ENCODE measurements at places on chromosomes 16 and 17.

GRCh38 chr16:76976101-76976500 is 214.9 kb upstream of the MON1B start:
- DNase-seq: no peak

GRCh38 chr17:17924131-17924856 is 47.9 kb downstream of the TOM1L2 start:
- no peak for DNase-seq

GRCh38 chr16:60651346-60651745 is 1384.9 kb downstream of the CDH8 start:
- DNase-seq: no peak

- DNase-seq: no peak
Measured at GRCh38 chr16:15811481-15812400, 45.1 kb downstream of the MYH11 start.

GRCh38 chr16:73094371-73094770 is 46.4 kb upstream of the ZFHX3 start:
- no peak for DNase-seq

GRCh38 chr16:53058441-53058840 is 3.6 kb downstream of the CHD9 start:
- DNase-seq: no peak

GRCh38 chr17:76635039-76635438 is 8.5 kb downstream of the ST6GALNAC1 start:
- DNase-seq: no peak

- DNase-seq: no peak
Measured at GRCh38 chr16:55418586-55418985, 60.4 kb upstream of the MMP2 start.

GRCh38 chr17:62804025-62804424 is 4.1 kb downstream of the MARCHF10 start:
- no peak for DNase-seq

- peak; percentile 69 for DNase-seq
Measured at GRCh38 chr16:70298988-70299938, at the start of gene DDX19B. TSS of gene DDX19B (plus strand) at chr16:70299186. CDS start at chr16:70299298, 112 bp downstream.

DNA sequence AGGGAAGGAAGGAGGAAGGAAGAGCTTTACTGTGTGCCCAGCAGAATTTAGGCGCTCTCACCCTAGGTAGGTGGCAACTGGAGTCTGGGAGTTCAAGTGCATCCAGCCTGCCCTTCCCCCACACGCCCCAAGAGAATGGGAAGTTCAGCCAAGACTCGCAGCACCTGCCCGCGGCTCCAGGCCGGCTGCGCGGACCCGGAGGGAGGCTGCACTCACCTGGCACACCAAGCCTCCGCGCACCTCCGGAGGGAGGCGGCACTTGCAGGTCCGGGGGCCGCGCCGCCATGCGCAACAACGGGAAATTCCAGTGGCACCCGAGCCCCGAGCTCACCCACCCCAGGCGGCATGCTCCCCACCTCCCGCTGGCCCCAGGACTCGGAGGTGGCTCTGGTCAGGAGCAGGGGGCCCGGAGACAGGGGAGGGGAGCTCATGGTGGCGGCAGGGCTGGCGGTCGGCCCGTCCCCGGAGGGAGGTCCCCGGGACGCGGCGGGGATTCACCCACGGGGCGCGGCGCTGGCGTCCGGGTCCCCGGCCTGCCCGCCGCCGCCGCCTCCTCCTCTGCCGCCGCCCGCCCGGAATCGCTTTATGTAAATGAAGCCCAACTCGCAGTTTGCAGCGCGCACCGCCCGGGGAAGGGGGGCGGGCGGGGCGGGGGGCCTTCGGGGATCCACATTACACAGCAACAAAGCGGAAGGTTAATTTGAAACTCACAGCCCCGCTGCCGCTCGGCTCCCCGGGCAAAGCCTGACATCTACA is at the start of gene ZFHX3:
Gene ZFHX3 (minus strand): TSS at position 593 of the 756 bp plus-strand sequence. CDS start 87,983 bp downstream, outside the sequence.
- peak; percentile 47 for DNase-seq

- peak; percentile 90 for DNase-seq
Measured at GRCh38 chr17:7922845-7923628, 6.6 kb downstream of the KCNAB3 start.

GRCh38 chr17:49082231-49082630 is 50.3 kb upstream of the B4GALNT2 start:
- no peak for DNase-seq

DNA sequence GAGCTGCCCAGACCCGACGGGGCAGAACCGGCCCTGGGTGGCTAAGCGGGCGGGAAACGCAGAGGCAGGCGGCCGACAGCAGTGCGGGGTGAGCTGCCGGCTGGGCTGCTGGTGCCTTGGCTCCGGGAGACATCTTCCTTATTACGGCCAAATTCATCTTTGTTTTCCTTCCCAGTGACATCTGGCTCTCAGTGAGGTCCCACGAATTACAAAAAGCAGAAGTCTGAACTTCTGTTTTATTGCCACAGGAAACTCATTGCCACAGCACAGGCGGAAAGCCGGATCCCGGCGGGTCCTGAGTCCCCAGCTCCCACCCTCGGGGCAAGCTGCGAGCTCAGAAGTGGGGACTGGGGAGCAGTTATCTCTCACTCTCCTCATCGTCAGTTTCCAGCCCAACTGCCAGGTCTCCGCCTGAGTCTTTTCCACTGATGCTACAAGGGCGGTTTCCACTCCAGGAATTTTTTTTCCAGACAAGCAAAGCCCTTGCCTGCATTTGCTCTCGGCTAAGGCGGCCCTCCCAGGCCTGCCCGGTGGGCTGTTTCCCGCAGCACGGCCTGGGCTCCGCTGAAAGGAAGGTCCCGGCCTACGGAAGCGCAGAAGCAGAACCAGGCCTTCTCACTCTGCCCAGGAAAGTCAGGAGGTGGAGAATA is 40.3 kb downstream of the CBFA2T3 start:
- DNase-seq: no peak

- no peak for DNase-seq
Measured at GRCh38 chr17:31693433-31694220, 165.4 kb downstream of the COPRS start.

GRCh38 chr16:55557186-55557585 is 9.3 kb upstream of the CAPNS2 start:
- no peak for DNase-seq

GRCh38 chr17:4341616-4341977 is 24.9 kb downstream of the UBE2G1 start:
- no peak for DNase-seq

DNA sequence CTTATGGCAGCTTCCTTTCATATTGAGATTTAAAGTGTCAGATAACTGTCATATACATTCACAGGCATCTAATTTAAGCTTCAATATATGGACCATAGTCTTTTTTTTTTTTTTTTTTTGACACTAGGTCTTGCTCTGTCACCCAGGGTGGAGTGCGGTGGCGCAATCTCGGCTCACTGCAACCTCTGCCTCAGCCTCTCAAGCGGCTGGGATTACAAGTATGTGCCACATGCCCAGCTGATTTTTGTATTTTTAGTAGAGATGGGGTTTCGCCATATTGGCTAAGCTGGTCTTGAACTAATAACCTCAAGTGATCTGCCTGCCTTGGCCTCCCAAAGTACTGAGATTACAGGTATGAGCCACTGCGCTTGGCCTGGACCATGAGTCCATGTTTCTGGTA is 13.6 kb downstream of the CEP95 start:
- no peak for DNase-seq

DNA sequence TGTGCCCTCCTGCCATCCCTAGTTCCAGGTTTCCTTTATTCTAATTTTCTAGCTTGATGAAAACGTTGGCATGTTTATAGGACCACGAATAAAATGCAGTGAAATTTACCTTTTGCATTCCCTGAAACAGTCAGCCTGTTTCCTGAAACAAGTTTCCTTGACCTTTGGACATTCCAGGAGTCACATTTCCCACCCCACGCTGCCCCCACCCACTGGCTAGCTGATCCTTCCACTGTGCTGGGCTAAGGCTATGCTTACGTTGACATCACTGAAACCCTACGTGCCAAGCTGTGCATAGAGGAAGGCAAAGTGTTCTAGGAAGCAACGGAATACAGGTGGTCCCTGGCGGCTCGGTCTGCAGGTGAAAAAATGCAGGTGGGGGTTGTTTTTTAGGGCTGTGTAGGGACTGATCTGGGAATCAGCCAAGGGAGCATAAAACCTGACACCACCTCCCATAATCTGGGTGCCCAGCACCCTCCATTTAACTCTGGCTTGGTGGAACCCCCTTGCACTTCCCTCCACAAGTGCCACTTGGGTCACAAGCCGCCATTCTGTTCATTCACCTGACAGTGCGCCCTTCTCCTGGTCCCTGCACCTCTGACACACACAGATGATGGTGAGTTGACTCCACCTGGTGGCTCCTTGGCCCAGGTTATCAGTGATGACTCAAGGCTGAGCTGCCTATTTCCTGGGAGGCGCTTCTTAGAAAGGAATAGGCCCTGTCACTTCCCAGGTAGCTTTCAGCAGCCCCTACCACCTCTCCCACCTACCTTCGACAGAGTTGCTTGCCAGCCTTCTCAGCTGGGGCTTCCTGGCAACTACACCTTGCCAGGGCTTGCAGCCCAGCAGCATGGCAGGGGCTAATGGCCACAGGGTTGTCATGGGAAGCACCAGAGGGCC is 83.7 kb downstream of the N4BP1 start:
- peak; percentile 27 for DNase-seq

- DNase-seq: no peak
Measured at GRCh38 chr17:51423421-51424160, 163.2 kb downstream of the UTP18 start.

GRCh38 chr17:386141-386876 is 33.7 kb upstream of the RPH3AL start:
- DNase-seq: peak; percentile 79

DNA sequence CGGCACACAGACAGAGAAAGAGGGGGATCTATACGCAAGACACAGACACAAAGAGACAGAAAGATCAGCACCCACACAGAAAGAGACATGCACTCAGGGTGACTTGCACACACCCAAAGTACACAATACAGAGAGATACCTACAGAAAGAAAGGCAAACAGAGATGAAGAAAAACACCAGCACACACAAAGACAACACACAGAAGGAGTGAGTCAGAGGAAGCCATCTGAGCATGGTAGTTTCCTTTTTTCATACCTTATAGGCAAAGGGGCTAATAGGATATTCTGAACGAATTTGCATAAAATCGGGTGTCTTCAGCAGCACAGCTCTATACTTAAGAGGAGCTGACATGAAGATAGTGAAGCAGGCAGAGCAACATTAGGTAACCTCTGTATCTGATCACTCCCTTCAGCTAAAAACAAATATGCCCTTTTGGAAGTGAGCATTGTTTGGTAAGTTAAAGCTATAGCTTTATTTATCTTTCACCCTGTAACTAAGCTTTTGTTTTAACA is 198.6 kb downstream of the AATF start:
- no peak for DNase-seq

DNA sequence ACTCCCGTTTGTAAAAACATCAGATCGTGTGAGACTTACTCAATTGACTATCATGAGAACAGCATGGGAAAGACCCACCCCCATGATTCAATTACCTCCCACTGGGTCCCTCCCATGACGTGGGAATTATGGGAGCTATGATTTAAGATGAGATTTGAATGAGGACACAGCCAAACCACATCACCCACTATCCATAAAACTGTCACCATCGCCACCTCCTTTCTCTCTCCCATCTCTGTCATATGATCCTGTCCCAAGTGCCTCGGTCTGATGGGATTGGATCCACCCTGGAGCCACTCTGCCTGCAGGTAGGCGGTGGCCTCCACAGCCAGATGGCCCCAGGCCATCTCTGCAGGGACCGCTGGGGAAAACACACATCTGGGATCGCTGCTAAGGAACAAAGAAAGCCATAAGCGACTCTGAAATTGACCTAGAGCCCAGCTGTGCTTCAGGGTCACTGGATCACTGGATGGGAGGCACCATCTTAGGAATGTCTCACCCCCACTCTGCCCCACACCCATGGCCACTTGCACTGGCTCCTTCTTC is 61.2 kb downstream of the TMEM186 start:
- no peak for DNase-seq

- no peak for DNase-seq
Measured at GRCh38 chr16:69890892-69891282, 60.2 kb upstream of the CLEC18A start.

DNA sequence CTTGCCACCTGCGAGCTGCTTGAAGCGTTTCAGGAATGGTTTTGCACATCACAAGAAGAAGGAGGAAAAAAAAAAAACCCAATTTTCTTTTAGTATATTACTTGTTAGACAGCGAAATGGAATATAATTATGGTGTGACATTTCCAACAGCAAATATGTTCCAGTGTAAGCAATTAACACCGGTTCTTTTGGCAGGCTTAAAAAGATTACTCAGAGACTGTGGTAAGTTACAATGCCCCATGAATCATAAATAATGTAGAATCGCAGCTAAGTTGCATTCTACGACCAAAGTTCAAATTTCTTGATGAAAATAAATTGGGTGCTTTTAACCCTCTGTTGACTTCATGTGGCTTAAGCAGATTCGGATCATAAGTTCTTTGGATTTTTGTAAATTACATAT is 245.2 kb downstream of the XYLT1 start:
- DNase-seq: no peak

- DNase-seq: no peak
Measured at GRCh38 chr17:70994194-70994593, 824.9 kb downstream of the KCNJ2 start.

- DNase-seq: no peak
Measured at GRCh38 chr16:5911241-5911640, 813.6 kb upstream of the EEF2KMT start.

DNA sequence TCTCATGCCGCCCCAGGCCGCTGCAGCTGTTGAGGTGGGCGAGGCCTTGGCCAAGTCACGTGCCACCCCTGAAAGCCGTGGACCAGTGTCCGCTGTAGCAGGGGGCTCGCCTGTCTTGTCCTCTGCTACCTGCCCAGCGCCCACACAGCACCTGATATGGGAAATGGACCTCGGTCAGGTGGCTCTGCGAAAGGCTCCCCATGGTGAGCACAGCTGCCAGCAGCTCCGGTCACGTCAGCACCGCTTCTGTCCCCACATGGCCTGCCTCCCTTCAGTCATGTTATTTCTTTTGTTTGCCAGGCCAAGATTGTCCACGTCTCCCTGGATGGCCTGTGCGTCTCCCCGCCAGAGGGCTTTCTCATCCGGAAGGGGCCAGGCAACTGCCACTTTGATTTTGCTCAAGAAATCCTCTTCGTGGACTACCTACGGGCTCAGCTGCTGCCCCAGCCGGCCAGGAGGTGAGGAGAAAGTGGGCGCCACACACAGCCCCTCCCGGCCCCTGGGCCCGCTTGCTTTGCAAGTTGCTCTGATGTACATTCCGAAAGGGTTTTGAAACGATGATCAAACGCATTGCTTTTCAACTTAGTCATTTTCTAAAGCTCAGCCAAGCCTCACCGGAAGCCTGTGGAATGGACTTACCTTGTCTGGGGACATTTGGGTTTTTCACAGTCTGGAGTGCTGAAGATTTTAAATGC is 219.8 kb downstream of the KATNIP start:
- no peak for DNase-seq

GRCh38 chr16:64253525-64253924 is 868.3 kb downstream of the CDH11 start:
- DNase-seq: no peak

GRCh38 chr17:50949128-50949988 is 83.2 kb upstream of the TOB1 start:
- DNase-seq: no peak

DNA sequence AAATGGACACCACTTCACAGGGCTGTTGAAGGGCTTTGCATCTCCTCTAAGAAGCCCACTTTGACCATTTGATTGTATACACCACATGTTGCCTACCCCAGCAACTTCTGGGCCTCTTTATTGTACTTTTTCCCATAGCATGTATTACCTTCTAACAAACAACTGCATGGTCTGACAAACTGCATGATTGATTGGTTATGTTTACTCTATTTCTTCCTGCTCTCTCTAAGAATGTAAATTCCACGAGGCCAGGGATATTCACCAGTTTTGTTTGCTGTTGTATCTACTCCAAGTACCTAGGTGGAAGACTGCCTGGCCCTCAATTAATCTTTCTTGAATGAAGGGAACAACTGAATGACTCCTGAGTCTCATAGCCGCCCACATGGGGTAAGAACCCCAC is 22.2 kb upstream of the BBS2 start:
- no peak for DNase-seq
